ENCODE measurements at places on chromosomes 5 and 9.

GRCh38 chr5:14109041-14109747, 33.9 kb upstream of the TRIO start:
- DNase-seq = peak; percentile 10

- DNase-seq = no peak
Observed at GRCh38 chr9:17064558-17064957, 70.3 kb upstream of the CNTLN start.

DNA sequence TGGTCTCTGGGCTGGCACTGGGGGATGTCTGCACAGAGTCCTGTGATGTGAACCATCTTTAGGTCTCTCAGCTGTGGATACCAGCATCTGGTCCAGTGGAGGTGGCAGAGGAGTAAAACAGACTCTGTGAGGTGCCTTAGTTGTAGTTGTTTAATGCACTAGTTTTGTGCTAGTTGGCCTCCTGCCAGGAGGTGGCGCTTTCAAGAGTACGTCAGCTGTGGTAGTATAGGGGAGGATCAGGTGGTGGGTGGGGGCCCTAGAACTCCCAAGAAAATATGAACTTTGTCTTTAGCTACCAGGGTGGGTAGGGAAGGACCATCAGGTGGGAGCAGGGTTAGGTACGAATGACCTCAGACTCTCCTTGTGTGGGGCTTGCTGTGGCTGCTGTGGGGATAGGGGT, 197.1 kb downstream of the TMC1 start:
- no peak for DNase-seq

GRCh38 chr5:125323613-125324012, 577.2 kb upstream of the ZNF608 start:
- no peak for DNase-seq

Data from stimulated activated CD8-positive, alpha-beta memory T cell treated with anti-CD3 and anti-CD28 coated beads, Interleukin-15, amount 100 ng/mL, for 48 hours (primary cell).